Motor neuron (in vitro differentiated cells): ENCODE measurements at places on chromosomes 4 and X.

DNA sequence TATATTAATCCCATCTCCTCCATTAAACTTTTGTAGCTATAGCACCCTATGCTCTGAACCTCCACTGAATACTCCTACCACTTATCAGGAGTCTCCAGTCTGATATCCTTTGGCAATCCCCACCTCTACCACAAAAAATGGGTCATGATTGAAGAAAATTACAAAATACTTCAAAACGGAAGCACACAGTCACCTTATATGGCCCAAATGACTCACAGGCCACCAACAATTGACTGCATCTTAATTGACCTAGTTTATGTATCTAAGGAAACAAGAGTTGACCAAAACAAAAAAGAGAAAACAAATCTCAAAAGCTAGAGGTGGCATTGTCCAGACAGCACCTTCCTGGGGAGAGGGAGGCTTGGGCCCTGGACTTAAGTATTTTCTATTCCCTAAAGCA, 120.0 kb upstream of the DIAPH2 start:
- no peak for ATAC-seq

DNA sequence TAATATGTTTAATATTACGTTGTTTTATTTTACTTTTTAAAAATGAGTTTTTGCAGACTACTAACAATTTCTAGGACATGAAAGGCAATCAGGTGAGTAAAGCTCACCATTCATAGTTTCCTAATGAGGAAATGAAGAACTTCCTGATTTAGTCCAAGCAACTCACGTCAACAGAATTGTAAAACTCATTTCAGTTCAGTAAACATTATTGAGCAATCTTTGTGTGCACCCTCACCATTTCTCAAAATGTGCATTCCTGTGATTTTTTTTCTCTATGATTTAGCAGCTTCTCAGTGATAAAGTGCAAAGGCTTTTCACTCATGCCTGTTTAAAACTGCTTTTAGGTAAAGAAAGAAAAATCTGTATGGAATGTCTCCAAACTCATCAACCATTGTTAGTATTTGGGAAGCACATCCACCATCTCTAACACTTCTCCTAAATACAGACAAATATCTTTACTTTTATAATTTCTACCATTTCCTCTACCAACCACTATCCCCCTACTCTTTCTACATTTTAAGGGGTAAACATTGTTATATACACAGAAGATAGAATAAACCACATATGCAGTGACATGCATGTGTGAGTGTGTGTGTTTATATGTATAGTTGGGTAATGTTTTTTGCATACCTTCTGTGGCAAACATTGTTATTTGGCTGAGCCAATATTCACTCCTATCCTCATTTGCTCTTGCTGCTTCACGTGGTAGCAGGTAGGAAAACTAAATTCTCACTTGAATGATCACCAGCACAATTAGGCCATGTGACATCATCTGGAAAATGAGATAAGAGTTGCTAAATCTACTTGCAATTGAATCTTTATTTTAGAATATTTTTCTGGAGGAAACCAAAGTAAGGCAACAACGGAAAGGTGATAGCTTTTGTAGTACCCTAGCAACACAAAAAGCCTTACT, 54.7 kb upstream of the PRDM8 start:
- no peak for ATAC-seq

DNA sequence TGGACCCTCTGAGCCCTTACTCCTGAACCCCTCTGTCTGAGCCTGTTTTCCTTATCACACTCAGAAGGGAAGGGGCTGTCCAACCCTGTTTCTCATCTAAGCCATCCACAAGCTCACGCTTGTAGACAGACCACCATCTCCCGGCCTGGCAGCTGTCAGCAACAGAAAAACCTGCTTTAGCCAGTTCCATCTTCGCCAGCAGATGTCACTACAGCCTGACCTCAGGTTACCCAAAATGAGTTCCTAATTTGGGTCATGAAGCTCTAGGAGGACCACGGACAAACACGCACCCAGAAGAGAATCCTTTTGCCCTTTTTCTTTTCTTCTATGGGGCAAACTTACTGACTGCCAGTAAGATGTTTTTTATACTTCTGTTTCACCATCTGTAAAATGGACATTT, 445.4 kb downstream of the BCOR start:
- no peak for ATAC-seq

- ATAC-seq: no peak
Observed at GRCh38 chrX:147917700-147918695, 6.3 kb downstream of the FMR1 start.

GRCh38 chr4:187937557-187937956, 58.0 kb upstream of the ZFP42 start:
- no peak for ATAC-seq

- ATAC-seq: no peak
Observed at GRCh38 chrX:115531818-115532403, 29.1 kb upstream of the PLS3 start.

- no peak for ATAC-seq
Observed at GRCh38 chr4:2301225-2301642, 39.3 kb upstream of the MXD4 start.
